ENCODE measurements at places on chromosomes 6 and 20. TPM values are rescaled to one million over a fixed set of nuclear protein-coding genes. Genes with fewer than 3 reads are reported as not detected.

GRCh38 chr20:12970372-12970821 lies 38.4 kb upstream of the SPTLC3 start:
- H3K27ac ChIP-seq, result no peak overlapping the region
- DNase-seq, result no peak
- no peak overlapping the region for H3K4me3 ChIP-seq

HDGFL1 gene
- not detected for total RNA-seq

HNF4A gene
- not detected for total RNA-seq

DNA sequence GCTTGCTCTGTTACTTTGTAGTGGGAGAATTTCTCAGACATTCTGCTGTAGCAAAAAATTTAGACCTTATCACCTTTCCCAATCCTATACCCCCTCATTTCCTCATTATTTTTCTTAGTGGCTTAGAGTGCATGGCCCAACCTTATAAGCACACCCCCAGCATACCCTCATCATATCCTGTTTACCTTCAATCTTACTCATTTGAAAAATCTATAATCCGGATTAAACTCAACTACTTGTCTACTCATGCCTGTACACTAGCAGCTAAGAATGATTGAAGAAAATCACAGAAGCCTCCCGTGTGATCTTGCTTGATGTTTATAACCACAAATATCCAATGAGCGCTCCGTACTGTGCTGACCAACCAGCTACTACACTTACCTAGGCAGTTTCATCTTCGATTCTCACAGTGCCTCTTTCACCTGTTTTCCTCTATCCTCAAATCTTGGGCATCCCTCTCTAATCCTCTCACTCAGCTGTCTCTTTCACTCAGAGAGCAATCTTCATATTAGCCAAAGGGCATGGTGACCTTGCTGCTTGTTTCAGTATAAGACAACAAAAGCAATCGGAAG lies 36.6 kb downstream of the AIG1 start:
- peak overlapping the region; percentile 73 for H3K27ac ChIP-seq
- H3K4me1 ChIP-seq, result peaks cover 20% of the 10 kb centered on the region
- no peak for DNase-seq
- H3K36me3 ChIP-seq, result no peaks in the 10 kb centered on the region

DNA sequence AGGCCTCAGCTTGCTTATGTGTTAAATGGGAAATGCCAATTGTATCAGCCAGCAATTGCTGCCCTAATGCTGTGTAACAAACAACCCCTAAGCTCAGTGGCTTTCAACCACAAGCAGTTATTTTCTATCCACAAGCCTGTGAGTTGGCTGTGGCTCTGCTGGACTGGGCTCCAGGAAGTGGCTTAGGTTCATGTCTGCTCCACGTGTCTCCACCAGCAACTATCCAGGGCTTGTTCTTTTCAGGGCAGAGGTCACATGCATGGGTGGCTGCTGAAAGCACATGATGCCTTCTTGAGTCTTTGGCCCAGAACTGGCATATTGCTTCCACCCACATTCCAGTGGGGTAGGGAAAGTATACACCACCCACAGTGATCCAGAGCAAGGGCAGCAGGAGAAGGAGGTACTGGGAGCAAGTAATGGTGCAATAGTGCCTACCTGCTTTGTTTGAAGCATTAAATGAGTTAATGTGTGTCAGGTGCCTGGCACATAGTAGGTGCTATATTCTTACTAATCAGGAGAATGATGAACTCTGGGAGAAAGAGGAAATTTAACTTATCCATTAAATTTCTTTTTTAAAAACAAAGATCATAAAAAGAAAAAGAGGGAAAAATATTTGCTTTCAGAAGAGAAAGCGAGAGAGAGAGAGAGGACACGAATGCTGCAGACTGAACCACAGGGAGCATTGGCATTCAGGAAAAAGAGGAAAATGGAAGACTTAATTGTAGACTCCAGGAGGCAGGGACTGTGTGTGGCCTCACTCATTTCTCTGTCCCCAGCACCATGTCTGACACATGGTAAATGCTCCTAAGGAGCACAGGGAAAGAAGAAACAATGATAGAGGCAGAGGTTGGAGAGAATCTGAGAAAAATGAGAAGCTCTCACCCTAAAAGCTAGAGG lies 25.2 kb upstream of the RNF24 start:
- H3K27ac ChIP-seq, result no peak overlapping the region
- DNase-seq, result no peak
- no peak overlapping the region for H3K4me3 ChIP-seq
- no peaks in the 10 kb centered on the region for H3K36me3 ChIP-seq
- H3K27me3 ChIP-seq, result no peaks in the 10 kb centered on the region

DNA sequence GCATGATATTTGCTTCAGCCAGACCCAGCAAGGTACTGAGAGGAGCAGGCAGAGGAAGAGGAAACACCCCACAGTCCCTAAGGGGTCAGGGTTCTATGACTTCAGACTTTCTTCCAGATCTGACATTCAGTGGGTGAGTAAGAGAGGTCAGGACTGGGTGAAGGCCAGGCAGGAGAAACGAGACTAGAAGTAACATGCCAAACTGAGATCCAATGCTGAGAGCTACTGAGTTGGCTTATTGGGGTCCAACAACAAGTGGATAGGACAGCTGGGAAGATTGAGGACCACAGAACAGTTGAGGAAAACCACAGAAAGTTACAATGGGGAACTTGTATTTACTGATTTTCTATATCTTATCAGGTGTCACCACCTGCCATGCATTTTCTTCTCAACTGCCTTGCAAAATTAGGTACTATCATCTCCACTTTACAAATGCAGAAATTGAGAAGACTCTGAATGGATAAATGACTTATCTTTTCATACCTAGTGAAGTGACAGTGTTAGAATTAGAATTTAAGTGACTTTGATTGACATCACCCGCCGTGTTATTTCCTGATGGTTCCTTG lies 43.8 kb upstream of the HIVEP1 start:
- no peaks in the 10 kb centered on the region for H3K27me3 ChIP-seq
- no peak overlapping the region for H3K4me3 ChIP-seq
- H3K27ac ChIP-seq, result no peak overlapping the region
- H3K36me3 ChIP-seq, result no peaks in the 10 kb centered on the region
- no peak for DNase-seq

DNA sequence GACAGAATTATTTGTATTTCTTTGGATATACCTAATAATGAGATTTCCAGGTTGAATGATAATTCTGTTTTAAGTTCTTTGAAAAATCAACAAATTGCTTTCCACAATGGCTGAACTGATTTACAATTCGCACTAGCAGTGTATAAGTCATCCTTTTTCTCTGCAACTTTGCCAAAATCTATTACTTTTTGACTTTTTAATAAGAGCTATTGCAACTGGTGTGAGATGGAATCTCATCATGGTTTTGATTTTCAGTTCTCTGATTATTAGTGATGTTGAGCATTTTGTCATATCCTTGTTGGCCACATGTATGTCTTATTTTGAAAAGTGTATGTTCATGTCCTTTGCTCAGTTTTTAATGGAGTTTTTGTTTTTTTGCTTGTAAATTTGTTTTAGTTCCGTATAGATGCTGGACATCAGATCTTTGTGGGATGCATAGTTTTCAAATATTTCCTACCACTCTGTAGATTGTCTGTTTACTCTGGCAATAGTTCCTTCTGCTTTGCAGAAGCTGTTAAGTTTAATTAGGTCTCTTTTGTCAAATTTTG lies 409.8 kb upstream of the CITED2 start:
- H3K4me1 ChIP-seq, result no peaks in the 10 kb centered on the region
- H3K27me3 ChIP-seq, result no peaks in the 10 kb centered on the region

LTV1 gene
- total RNA-seq, result 24.2 TPM

GRCh38 chr6:100381111-100381510 lies 83.6 kb downstream of the SIM1 start:
- no peaks in the 10 kb centered on the region for H3K4me1 ChIP-seq
- no peaks in the 10 kb centered on the region for H3K36me3 ChIP-seq
- no peak overlapping the region for H3K4me3 ChIP-seq
- no peak for DNase-seq

DNA sequence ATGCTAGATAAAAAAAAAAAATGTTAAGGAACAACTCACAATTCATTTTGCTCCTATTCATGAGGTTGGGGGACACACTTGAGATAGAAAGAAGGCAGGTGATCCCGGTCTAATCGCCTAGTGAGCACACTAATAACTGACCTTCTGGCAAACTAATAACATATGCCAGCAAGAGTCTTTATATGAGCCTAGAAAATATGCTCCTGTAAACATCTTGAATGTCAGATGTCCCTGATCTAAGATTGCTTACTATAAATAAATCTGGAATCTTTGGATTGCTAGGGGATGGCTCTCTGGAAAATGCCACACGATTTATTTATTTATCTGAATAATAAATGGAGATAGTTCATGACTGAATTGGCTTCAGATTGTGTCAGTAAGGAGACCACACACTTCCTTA lies 821.9 kb downstream of the GRIK2 start:
- no peak overlapping the region for H3K27ac ChIP-seq
- no peaks in the 10 kb centered on the region for H3K36me3 ChIP-seq
- no peak overlapping the region for H3K4me3 ChIP-seq

DNA sequence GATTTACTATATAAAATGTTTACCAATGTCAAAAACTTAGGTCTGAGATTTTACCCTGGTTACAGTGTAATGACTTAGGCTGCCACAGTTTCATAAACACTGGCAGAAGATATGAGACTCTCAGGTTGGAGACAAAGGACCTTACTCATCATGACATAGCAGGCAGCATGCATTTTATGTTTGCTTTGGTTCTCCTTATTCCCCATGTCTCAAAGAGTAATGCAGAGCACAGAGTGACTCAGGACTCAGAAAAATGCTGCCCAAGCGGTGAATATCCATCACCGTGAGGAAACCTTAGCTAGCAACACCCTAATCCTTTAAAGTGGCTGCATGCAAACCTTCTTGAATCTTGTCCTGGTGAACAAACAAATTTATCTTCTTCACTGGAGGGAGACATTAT lies 112.1 kb upstream of the EYS start:
- no peak overlapping the region for H3K4me3 ChIP-seq
- no peaks in the 10 kb centered on the region for H3K4me1 ChIP-seq
- H3K27ac ChIP-seq, result no peak overlapping the region
- H3K36me3 ChIP-seq, result no peaks in the 10 kb centered on the region
- no peak for DNase-seq

GRCh38 chr20:38827770-38828281 lies 22.3 kb downstream of the PPP1R16B start:
- peak overlapping the region; percentile 62 for H3K27ac ChIP-seq
- no peaks in the 10 kb centered on the region for H3K27me3 ChIP-seq
- peak overlapping the region; percentile 33 for H3K4me3 ChIP-seq
- peaks cover 38% of the 10 kb centered on the region for H3K4me1 ChIP-seq

TOX2 gene
- total RNA-seq, result 9.2 TPM

BEND3 gene
- total RNA-seq, result 0.89 TPM

- no peaks in the 10 kb centered on the region for H3K27me3 ChIP-seq
- no peak overlapping the region for H3K27ac ChIP-seq
- no peaks in the 10 kb centered on the region for H3K4me1 ChIP-seq
- DNase-seq, result no peak
These were observed 207.5 kb downstream of the MANEA start for GRCh38 chr6:95784869-95785268.

GRCh38 chr6:151413372-151414145 lies 22.2 kb upstream of the ZBTB2 start:
- H3K4me3 ChIP-seq, result peak overlapping the region; percentile 49
- no peaks in the 10 kb centered on the region for H3K27me3 ChIP-seq
- H3K36me3 ChIP-seq, result peaks cover 39% of the 10 kb centered on the region
- peak overlapping the region; percentile 69 for H3K27ac ChIP-seq

- H3K4me1 ChIP-seq, result peaks cover 28% of the 10 kb centered on the region
- H3K36me3 ChIP-seq, result peaks cover 2% of the 10 kb centered on the region
- no peak for DNase-seq
- H3K27ac ChIP-seq, result peak overlapping the region; percentile 52
- H3K27me3 ChIP-seq, result no peaks in the 10 kb centered on the region
These were observed 15.0 kb downstream of the FKBP5 start for GRCh38 chr6:35673755-35674154.

GRCh38 chr20:37393863-37394542 lies 48.1 kb downstream of the SRC start:
- no peak overlapping the region for H3K4me3 ChIP-seq
- no peaks in the 10 kb centered on the region for H3K36me3 ChIP-seq
- no peak overlapping the region for H3K27ac ChIP-seq
- no peak for DNase-seq

KCNG1 gene
- total RNA-seq, result not detected

DNA sequence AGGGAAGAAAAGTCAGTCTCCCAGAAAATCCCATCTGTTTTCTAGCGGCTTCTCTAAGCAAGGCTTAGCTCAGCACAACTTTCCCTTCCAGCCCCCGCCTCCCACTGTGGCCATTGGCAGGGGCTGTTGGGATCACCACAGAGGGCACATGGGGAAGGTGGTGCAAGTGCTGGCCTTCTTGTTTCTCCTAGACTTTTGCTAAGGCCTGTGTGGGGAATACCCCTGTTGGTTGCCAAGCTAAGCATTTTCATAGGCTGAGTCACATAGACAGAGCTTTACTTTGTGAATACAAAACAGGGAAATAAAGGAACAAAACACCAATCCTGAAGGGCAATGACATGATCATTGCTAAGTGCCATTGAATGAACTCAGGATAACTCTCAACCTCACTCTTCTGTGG lies 32.4 kb upstream of the TIAM2 start:
- DNase-seq, result no peak
- no peak overlapping the region for H3K4me3 ChIP-seq
- H3K36me3 ChIP-seq, result no peaks in the 10 kb centered on the region
- H3K4me1 ChIP-seq, result no peaks in the 10 kb centered on the region
- no peaks in the 10 kb centered on the region for H3K27me3 ChIP-seq

GRCh38 chr20:33660035-33660684 lies 2.0 kb upstream of the C20orf144 start:
- no peaks in the 10 kb centered on the region for H3K36me3 ChIP-seq
- no peak for DNase-seq
- peaks cover 30% of the 10 kb centered on the region for H3K4me1 ChIP-seq
- no peak overlapping the region for H3K27ac ChIP-seq
- H3K4me3 ChIP-seq, result no peak overlapping the region

DNA sequence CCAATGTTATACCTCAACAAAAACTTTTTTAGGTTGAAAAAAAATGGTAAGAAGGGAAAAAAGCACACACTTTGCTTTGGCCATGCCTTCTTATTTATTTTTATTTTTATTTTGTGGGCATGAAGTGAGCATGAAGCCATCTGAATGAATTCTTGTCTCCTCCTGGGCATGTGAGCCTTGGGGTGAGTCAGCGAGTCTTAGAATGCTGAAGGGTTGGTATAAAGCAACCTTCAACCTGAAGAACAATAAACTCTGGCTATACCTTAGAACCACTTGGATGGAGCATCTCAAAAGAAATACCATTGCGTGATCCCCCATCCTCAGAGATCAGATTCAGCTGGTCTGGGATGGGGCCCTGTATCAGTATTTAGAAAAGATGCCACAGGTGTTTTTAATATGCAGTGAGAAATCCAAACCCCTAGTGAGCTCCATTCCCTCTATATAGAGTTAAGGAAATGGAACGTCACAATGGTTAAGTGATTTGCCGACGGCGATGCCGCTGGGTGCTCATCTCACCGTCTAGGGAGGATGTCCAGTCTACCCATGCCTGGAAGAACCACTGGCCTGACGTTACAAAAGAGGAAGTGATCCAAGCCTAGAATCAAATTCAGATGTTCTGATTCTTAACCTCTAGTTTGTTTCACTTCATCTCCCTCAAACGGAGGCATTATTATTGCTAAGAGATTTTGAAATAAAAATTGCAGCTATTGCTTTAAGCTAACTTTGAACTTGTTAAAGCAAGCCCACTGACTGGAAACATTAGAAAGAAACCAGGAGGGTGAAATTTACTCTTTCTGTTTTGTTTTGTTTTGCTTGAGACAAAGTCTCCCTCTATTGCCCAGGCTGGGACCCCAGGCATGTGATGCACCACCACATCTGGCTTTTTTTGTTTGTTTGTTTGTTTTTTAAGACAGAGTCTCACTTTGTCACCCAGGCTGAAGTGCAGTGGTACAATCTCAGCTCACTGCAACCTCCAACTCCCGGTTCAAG lies 67.1 kb downstream of the EDN1 start:
- no peak for DNase-seq
- H3K27me3 ChIP-seq, result no peaks in the 10 kb centered on the region
- H3K4me3 ChIP-seq, result no peak overlapping the region
- no peaks in the 10 kb centered on the region for H3K4me1 ChIP-seq

Measured in CD4-positive, CD25-positive, alpha-beta regulatory T cell (primary cell).